ENCODE measurements at places on chromosomes 1 and 21. TPM values are rescaled to one million over a fixed set of nuclear protein-coding genes. Genes with fewer than 3 reads are reported as not detected.

ARMH1 gene
- 339 TPM for total RNA-seq

GJA9 gene
- total RNA-seq = not detected

RHD gene
- under 0.01 TPM for total RNA-seq

TTC3 gene
- total RNA-seq = 80.2 TPM

KRTAP7-1 gene
- not detected for total RNA-seq

CDC7 gene
- 3.8 TPM for total RNA-seq

C1orf141 gene
- total RNA-seq = not detected

KPRP gene
- total RNA-seq = not detected

TMEM79 gene
- 4.8 TPM for total RNA-seq

NBPF10 gene
- total RNA-seq = 1.6 TPM

OR2M3 gene
- total RNA-seq = 0.27 TPM

LINGO4 gene
- total RNA-seq = under 0.01 TPM

SELP gene
- total RNA-seq = 7.0 TPM

LCE4A gene
- total RNA-seq = not detected

RBM8A gene
- 66.2 TPM for total RNA-seq

KCNJ6 gene
- total RNA-seq = under 0.01 TPM

GNAT2 gene
- 0.27 TPM for total RNA-seq

SPAG17 gene
- total RNA-seq = 0.81 TPM

IFI44 gene
- 24.5 TPM for total RNA-seq

KRTAP19-7 gene
- not detected for total RNA-seq

SPRR2A gene
- total RNA-seq = not detected

LCE2A gene
- total RNA-seq = not detected

TMEM52 gene
- total RNA-seq = 0.27 TPM

PHACTR4 gene
- total RNA-seq = 30.7 TPM

S100A5 gene
- 0.27 TPM for total RNA-seq

AHDC1 gene
- total RNA-seq = 20.5 TPM

XCL1 gene
- total RNA-seq = not detected

RER1 gene
- total RNA-seq = 31.8 TPM

TRIM17 gene
- total RNA-seq = 0.27 TPM

PDE4B gene
- 26.9 TPM for total RNA-seq

CYP4B1 gene
- total RNA-seq = not detected

LCE6A gene
- not detected for total RNA-seq

GFI1 gene
- total RNA-seq = 15.9 TPM

FAM78B gene
- 0.27 TPM for total RNA-seq

ACBD3 gene
- total RNA-seq = 14.8 TPM

PROK1 gene
- under 0.01 TPM for total RNA-seq

MSH4 gene
- 0.27 TPM for total RNA-seq

EDN2 gene
- not detected for total RNA-seq

NAV1 gene
- total RNA-seq = 8.1 TPM

CDA gene
- total RNA-seq = 0.27 TPM

SLFNL1 gene
- total RNA-seq = 1.6 TPM

KRTAP19-3 gene
- total RNA-seq = not detected

MYOCOS gene
- under 0.01 TPM for total RNA-seq

GJA4 gene
- 7.3 TPM for total RNA-seq

ETNK2 gene
- 8.3 TPM for total RNA-seq

CD5L gene
- not detected for total RNA-seq

TMEM61 gene
- not detected for total RNA-seq

LRRC71 gene
- not detected for total RNA-seq

KRTAP6-1 gene
- total RNA-seq = not detected

ADGRL4 gene
- not detected for total RNA-seq

ASAP3 gene
- total RNA-seq = 1.1 TPM

ACKR1 gene
- total RNA-seq = 0.27 TPM

MYOC gene
- total RNA-seq = 0.27 TPM

Data from hematopoietic multipotent progenitor cell (in vitro differentiated cells).